GM04503 (cell line): ENCODE measurements at places on chromosomes 11 and 22.

DNA sequence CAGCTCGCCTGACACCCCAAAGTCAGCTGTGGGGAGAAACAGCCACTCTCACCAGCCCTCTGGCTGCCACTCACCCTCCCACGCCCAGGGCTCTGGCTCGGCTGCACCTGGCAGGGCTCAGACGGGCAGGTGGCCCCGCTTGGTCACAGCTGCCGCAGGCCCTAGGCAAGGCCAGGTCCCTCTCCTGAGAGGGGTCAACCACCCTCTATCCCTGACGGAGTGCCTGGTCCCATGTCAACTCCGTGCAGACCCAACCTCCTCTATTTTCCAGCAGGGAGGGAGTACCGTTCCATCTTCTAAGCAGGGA is 1.9 kb downstream of the MAP4K2 start:
- no peak for DNase-seq

GRCh38 chr11:405954-406795 is 8.6 kb downstream of the SIGIRR start:
- DNase-seq: no peak

DNA sequence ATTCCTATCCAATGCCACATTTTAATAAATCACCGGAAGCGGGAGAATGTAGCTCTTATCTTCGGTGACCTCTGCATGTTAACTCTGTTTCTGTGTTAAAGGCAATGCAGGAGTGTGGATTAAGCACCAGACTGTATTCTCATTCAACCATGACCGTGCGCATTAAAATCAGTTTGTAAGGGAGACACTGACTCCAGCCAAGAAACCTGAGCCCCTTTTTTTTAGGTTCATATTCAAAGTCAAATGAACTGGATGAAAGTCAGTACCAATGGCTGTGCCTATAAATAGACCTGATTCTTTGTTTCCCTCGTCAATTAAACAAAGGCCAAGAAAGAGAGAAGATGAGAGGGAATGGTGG is 32.2 kb downstream of the C11orf91 start:
- DNase-seq: no peak

DNA sequence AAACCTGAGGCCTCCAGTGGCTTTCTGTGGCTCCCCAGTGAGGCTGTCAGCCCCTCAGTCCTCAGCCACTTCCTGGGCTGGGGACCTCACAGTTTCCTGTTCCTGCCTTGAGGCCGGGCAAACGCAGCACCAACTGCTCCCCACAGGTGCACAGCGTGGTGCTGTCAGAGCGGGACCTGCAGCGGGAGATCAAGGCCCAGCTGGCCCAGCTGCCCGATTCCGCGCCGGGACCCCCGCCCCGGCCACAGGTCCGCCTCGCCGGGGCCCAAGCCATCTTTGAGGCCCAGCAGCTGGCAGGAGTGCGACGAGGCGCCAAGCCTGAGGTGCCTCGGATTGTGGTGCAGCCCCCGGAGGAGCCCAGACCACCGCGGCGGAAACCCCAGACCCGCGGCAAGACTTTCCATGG is 5.4 kb downstream of the TBC1D10C start:
- DNase-seq: no peak

DNA sequence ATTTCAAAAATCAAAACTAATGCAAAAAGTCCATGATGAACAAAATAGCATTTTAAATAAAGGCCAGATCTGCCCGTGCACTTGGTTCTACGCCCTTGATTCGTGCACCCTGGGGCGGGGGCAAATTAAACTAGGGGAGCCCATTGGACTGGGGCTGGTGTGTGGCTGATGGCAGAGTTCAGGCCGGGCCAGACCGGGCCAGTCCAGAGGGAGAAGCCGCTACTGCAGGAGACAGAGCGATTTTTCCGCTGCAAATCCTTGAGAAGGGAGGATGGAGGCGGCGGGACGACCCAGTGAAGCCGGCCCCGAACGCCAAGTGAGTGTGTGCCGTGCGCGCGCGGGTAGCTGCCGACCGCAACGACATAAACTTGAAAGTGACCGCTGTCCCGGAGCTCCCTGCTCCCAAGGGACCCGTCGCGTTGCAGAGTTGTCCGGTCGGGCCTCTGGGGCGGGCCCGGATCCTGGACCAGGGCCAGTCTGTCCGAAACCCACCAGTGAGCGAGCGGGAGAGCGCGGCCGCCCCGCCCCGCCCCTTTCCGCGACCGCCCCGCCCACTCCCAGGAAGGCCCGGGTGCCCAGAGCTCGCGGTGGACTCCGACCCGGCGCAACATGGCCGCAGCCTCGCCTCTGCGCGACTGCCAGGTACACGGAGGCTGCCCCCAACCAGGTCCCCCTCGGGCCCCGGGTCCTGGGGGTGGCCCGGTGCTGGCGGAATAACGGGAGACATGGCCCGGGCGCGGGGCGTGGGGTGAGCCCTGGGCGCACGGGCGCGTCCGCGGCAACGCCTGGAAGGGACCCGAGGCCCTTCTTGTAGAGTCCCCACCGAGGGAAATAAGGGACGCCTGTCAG is at the start of gene TTC38:
TTC38 (plus strand) TSS at position 578 of the 849 bp plus-strand sequence; CDS start at position 610, 32 bp downstream.
- peak; percentile 30 for DNase-seq

- DNase-seq: no peak
Observed at GRCh38 chr11:125313271-125314219, 149.0 kb downstream of the PKNOX2 start.

DNA sequence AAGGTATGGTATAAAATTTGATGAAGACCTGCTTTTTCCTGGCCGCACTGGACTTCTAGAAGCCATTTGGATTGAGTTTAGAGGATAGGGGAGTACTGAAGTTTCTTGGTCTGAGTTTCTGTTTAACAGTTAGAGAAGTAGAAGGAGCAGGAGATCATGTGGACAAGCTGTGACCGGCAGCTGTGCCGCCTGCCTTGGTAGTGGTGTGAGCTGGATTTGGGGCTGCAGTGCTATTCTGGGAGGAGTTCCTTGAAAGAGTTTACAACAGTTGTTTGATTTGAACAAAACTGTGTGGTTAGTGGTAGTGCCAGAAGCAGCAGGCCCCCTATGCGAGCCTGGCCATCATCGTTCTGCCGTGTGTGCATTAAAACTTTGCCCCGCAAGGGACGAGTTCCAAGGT is 105.2 kb downstream of the PDHX start:
- no peak for DNase-seq

GRCh38 chr11:79047321-79047720 is 393.5 kb downstream of the TENM4 start:
- DNase-seq: no peak

- no peak for DNase-seq
Observed at GRCh38 chr11:78351979-78352841, 65.4 kb downstream of the GAB2 start.

- DNase-seq: no peak
Observed at GRCh38 chr11:131428853-131429252, 58.4 kb downstream of the NTM start.

- no peak for DNase-seq
Observed at GRCh38 chr11:23540101-23540561, 679.9 kb upstream of the CCDC179 start.

GRCh38 chr11:3009481-3009880 is 17.4 kb upstream of the NAP1L4 start:
- DNase-seq: no peak

DNA sequence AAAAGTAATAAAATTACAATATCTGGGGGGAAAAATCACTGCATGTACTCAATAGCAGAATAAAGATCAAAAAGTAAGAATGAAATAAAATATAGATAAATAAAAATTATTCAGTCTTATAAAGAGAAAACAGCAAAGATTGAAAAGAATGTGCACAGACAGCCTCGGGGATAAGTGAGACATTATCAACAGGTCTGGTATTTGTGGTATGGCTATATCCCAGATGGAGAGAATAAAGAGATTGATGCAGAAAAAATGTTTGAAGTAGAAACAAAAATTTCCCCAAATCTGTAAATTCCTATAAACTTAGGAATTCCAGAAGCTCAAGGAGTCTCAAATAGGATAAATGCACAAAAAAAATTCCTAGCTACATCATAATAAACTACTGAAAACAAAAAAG is 74.5 kb upstream of the LUZP2 start:
- DNase-seq: peak; percentile 0

- no peak for DNase-seq
Observed at GRCh38 chr11:13384908-13385640, 77.9 kb downstream of the BTBD10 start.

DNA sequence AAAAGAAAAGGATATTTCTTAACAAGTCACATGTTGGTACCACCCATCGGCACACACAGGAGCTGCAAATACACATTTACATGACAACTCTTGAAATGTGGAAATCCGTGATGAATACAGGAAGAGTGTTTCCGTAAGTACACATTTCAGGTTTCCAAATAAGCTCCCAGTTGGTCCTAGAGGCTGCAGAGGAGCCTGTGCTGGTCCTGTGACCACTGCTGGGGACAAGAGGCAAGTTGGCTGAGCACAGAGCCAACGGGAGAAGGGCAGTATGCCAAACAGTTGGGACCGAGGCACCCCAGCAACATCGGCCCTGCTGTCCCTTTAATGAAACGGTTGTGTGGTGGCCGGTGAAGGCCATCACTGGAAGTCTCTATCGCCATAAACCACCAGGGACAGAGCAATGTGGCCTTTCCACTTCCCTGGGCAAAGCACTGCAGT is 38.5 kb upstream of the ARFGAP3 start:
- no peak for DNase-seq

DNA sequence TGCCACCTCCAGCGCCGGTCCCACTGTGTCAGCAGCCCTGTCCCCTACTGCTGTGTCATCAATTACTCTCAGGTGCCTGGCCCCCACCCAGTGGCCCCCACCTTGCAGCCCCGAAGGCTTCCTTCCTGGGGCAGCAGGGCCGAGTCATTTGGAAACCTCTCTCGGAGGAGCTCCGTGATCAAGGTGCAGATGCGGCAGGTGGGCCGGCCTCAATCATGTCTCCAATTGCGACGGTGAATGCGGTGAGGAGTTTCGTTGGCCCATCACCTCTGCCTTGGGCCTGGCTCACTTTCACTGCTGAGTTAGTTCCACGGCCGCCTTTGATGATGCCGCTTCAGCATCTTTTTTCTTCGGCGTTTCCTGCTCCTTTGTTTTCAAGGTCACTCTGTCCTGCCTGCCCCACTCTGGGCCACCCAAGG is 11.3 kb upstream of the CXCR5 start:
- no peak for DNase-seq

- DNase-seq: no peak
Observed at GRCh38 chr22:38739300-38740055, 16.3 kb downstream of the SUN2 start.

DNA sequence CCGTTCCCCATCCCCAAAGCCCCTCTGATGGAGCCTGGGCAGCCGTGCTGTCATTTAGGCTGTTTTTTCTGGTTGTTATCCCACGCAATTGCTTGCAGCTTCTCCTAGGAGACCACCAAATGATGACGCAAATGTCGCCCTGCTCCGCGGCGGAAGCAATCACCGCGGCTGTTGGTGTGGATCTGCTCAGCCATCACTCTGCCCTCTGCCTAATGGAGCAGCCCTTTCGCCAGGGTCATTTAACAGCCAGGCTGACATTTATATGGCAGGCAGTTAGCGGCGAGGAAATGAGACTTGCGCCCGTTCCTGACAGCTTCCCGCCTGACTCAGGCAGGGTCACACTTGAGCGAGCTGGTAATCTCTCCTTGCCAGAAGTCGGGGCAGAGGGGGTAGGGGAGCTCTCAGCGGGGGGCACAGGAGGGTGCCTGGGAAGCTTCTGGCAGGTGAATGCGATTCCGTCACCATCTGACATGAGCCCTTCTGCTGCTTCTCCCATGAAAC is 97.9 kb upstream of the RTL6 start:
- no peak for DNase-seq

- no peak for DNase-seq
Observed at GRCh38 chr11:2447951-2448650, 3.3 kb downstream of the KCNQ1 start.

GRCh38 chr22:19410941-19411689 is 20.4 kb downstream of the HIRA start:
- DNase-seq: no peak

- DNase-seq: no peak
Observed at GRCh38 chr11:11898648-11899047, 56.9 kb downstream of the USP47 start.

- DNase-seq: no peak
Observed at GRCh38 chr22:36817525-36817848, 652 bp upstream of the PVALB start.

DNA sequence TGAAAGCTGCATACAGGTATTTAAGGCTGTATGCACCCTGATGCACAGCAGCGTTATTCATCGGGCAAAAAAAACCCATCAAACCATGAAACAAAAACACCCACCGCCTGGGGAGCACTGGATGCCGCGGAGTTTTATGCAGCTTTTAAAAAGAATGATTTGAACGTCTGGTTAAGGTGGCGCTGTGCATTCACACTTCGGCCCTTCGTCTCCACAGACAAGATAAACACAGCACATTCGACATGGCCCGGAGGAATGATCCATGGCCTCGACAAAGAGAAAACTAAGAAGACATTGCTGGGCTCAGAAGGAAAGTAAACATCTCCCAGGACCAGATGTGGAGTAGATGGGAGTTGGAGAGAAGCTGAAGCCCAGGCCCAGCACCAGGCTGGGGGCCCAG is 40.8 kb upstream of the GAL start:
- no peak for DNase-seq

DNA sequence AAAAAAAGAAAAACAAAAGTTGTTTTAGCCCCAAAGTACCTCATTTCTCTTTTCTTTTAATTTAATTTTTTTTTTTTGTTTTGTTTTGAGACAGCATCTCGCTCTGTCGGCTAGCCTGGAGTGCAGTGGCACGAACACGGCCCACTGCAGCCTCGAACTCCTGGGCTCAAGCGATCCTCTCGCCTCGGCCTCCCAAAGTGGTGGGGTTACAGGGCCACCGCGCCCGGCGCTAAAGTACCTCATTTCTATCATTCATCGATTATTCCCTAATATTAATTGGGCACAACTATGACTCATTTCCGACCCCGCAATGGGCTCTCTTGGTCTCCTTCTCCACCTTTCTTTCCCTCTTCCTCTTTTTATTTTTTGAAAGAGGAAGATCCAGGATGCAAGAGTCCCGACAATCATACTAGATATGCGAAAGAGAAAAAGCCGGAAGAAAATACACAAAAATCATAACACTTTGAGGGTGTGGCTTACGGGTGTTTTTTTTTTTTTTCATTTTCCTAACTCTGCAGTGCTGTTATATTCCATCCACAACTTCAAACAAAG is 475 bp upstream of the AIP start:
- no peak for DNase-seq

DNA sequence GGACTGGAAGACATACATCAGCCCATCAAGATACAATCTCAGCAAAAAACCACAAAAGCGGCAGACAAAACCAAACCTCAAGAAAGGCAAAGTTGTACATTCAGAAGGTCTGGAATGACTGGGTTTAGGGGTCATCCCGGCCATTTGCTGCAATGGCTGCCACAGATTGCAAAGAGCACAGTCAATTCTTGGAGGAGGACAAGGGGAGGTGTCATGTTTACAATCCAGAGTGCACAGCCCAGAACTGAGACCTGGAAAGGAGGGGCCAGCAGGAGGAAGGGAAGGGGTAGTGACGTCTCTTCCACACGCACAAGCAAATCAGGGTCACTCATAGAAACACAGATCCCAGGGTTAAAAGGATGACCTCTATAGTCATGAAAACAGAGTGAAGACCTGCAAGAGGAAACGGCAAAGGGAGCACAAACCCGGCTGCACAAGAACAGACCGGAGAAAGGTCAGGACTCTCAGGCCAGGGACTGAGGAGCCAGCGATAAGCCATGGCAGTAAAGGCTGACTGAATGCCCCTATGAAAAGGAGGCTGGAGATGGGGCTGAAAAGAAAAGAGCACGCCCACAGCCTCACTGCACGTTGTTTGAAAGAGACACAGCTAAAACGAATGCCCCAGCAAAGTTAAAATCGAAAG is 18.2 kb upstream of the MUC5AC start:
- no peak for DNase-seq

GRCh38 chr22:48896766-48897644 is 930.7 kb downstream of the BRD1 start:
- DNase-seq: no peak
